Central memory CD4-positive, alpha-beta T cell (primary cell): ENCODE measurements at places on chromosomes 1 and 21.

DNA sequence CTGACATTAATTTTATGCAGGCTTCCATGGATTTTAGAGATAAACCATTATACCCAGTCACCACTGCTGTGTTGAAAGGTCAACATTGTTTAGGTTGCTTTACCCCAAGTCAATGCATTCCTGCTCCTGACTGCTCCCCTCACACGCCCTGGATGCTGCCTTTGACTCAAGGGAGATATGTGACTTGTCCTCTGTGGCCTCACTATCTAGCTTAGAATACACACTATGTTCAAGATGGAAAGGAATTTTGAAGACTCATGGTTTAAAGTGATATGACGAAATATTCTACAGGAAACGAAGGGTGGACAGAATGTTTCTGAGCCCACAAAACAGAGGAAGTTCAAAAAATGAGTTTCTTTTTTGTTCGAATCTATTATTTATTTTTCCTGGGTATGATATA is 170.4 kb upstream of the NR5A2 start:
- no peak for DNase-seq

DNA sequence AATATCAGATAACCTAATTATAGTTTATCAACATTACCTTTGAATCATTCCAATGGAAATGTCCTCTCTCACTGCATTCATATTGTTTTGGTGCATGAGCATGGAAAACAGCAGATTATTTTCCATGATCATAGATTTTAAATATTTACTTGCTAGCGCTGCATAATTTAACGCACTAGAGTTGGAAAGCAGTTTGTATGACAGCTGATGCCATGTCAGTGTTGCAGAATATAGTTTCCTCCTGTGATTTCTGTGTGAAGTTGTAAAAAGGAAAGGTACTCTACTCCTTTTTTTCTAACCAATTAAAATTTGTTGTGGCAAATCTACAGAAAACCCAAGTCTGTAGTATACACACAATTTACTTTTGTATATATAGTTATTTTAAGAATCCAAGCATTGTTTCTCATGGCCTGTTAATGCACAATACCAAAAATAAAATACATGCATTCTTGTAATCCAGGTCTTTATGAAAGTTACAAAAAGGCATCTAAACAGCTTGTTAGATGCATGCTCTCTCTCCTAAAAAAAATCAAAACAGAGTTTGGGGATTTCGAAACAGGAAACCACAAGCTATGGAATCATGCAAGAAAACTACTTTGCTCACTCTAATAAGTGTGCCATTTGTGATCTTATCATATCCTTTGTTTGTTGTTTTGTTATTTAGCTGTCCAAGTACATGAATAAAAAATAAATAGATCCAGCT is 1.9 kb upstream of the ATG4C start:
- no peak for DNase-seq

GRCh38 chr1:26790551-26790953 is 2.8 kb downstream of the PIGV start:
- DNase-seq = no peak

DNA sequence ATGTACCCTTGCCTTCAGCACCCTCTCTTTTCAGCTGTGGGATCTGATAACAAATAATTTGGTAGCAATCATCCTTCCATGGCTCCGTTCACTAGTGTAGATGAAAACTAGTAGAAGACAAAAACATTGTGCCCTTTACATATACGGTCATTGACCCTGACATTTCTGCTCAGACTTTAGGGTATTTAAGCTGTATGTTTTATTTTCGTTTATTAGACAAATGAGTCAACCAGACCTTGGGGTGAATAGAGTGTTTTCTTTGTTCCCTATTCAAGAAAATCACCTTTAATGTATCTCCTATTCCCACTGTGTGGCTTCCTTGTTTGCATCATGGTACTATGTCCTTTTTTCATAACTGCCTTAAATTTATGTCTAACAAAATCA is 187.3 kb downstream of the VAV3 start:
- no peak for DNase-seq

DNA sequence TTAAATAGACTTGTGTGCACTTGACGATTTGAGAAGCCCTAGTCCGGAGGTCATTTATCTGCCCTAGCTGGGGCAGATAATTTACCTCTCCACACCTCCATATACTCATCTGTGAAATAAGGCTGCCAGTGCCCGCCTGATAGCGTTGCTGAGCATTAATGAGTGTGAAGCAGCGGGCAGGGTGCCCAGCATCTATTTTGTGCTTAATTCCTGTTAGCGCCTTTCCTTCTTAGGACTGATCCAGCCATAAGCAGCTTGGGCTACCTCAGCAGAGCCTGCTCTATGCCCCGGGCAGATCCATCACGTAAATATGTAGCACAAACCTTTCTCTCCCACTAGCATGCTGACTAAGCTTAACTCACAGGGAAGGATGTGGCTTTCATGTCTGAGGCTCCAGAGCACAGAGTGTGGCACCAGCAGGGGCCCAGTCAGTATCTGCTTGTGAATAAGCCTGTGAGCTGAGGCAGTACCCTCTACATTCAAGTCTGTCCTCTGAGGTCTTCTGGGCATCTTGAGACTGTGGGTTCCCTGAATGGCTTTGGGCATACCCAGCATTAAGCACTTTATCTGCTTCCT is 21.5 kb upstream of the RNF187 start:
- DNase-seq = no peak

DNA sequence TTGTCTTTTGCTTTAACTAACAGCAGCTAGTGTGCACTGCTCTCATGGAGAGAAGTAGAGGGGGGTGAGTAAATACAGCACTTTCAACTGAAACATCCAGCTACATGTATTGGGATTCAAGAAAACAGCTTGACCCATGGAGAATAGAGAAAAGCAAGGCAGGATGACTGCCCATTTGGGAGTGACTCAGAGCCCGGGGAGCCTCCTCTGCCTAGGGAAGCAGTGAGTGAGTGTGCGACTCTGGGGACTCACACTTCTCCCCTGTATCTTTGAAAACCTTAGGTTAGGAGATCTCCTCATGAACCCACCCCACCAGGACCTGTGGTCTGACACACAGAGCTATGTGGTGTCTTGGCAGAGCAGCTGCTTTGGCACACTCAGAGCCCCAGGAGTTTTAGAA is 82.0 kb upstream of the PTGFR start:
- DNase-seq = no peak
